ENCODE measurements at places on chromosomes 6 and 20.
A peak's percentile ranks its signal among the peaks of the same experiment; 100 is the strongest.

DNA sequence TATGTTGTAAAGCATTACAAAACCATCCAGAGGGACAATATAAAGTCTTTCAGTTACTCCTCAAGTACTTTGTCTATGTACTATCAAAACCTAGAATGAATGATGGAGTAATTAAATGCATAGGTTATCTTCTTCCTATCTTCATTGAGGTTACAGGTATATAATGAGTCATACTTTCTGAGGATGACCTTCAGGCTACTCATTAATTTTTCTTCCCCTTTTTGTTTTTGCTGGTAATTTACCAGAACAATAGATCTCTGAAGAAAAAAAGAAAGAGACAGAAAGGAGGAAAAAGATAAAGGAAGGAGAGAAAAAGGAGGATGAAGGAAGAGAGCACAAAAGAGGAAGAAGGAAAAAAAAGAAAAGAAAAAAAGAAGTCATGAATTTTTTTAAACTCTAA, 398.4 kb downstream of the TBC1D32 start:
- no peak for DNase-seq

DNA sequence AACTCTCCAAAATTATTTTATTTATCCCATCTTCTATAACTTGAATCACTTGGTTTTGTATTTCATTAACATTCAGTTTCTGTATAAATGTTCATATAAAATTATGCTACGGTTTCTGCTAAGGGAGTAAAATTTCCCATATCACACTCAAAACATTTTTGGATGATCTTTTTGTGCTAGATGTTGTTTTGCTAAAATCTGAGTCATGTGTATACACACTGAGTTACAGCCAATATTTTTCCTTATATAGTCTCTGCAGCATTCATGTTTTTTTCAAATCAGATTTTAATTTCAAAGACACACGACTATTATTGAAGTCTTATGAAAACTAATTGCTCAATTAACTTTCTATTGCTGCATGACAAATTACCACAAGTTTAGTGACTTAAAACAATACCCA, 54.3 kb upstream of the SLC2A12 start:
- DNase-seq: no peak

DNA sequence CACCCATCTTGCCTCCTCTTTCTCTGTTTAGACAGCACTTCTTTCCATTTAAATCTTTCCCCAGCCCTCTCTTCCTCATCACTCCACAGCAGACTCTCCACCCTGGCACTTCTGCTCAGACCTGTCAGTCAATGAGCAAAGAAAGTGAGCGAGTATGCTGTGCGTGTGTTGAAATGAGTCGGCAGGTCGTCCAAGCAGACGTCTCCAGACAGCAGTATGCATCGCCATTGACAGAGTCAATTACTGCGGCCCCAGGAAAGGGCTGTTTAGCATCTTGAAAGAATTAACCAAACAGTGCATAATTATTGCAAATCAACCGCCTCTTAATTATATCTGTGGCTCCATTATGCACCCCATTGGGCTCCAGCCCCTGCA, 54.8 kb upstream of the KCNG1 start:
- DNase-seq: no peak

DNA sequence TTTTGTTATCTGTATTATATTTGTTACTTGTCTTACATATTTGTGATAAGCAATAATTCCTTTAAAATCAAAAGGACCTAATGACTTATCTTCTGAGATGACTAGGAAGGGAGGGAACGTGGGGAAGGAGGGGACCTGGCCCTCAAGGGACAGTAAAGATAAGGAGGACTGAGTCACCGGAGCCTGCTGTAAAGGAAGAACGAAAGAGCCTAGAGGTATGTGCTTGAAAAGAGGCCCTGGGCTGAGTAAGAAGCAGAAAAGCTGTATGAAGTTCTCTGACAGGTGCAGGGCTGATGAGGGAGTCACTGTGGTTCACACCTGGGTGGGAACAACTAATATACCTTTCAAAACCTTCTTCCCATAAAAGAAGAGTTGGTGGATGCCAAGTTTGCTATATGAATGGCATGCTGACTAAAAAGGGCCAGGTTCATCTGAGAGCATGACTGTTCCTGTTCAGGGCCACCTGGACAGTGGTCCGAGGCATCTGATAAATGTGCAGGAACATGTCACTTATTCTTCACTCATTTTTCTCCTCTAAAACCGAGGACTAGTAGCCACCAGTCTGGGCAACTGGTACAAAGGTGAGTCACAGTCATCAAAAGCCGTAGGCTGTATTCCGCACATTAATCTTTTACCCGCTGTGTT, 111.3 kb downstream of the TNFAIP3 start:
- DNase-seq: no peak

DNA sequence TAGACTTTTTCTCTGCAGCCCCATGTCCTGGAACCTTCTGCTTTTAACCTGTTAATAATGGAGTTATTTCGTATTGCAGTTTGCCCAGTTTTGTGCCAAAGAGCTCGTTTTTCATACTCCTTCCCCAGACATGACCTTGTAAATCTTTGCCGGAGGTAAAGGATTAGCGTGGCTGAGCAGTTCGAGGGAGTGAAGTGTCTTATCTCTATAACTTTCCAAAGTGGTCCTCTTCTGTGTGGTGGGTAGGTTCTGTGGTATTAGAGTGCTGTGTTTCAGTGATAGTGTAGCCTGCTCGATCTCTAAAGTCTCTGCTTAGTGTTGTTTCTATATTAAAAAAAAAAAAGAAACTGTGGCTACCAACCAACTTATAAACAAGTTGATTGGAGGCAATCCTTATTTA, 67.5 kb downstream of the FARS2 start:
- no peak for DNase-seq

GRCh38 chr6:34052071-34052825, 93.6 kb downstream of the GRM4 start:
- DNase-seq: no peak

DNA sequence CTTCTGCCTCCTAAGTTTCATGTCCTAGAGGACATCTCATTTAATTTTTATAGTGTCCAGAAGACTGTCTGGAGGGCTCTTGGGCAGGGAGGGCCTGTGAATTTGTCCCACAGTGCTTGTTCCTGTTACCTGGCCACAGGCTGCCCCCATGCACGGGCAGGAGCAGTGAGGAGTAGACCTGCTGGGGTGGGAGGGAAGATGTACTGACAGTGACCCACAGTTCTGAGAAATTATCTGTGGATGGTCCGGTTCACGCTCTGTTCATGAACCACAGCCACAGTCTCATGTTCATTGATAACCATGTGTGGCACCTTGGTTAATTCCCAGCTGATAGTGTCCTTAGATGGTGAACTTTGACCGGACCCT, 18.8 kb upstream of the ZNF831 start:
- DNase-seq: no peak

- no peak for DNase-seq
Observed at GRCh38 chr6:87151471-87151780, 3.9 kb upstream of the ZNF292 start.

DNA sequence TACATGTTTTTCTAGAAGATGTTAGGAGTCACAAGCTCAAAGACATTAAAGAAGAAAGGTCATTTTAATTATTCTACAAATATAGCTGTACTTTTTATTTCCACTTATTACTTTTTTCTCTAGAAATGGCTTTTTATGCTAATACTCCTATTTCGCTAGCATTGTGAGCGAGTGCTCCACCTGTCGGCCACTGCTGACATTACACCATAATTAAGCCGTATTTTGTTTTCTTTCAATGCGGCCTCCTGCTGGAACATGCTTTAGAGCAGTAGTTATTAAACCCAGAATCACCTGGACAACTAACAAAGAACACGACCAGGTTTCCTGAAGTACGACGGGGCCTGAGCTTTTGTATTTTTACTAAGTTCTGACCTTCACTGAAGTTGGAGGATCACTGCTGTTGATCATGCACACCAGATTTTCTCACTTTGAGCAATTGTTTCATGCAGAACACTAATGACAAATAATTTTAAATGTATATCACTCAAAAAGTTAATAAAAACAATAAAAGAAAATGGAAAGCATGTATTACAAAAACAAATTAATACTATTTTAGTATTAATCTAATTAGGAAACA, 74.1 kb upstream of the PAK5 start:
- DNase-seq: peak; percentile 39

GRCh38 chr20:32497589-32498224, 87.4 kb downstream of the NOL4L start:
- no peak for DNase-seq

GRCh38 chr20:34952671-34953070, 2.9 kb downstream of the GSS start:
- DNase-seq: no peak

DNA sequence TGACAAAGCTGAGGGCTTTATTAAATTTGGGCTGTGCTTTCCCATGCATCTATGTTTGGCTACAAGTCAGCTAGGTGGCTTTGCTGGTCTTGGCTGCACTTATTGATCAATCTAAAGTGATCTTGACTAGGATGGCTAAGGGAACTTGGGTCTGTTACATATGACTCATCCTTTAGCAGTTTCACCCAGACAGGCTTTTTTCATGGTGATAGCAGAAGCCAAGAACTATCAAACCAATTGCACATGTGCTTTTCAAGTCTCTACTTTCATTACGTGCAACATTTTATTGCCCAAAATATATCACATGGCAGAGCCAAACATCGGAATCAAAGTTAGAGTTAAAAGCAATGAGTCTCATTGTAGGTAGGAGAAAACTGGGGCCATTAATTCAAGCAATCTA, 626.3 kb downstream of the TENT5A start:
- DNase-seq: no peak

- DNase-seq: no peak
Observed at GRCh38 chr6:79536585-79536953, 661 bp downstream of the LCA5 start.

- peak; percentile 50 for DNase-seq
Observed at GRCh38 chr6:3341467-3341866, 82.7 kb downstream of the PSMG4 start.

Data from H4 (cell line).